Activated T-helper 2 cell treated with anti-CD3 and anti-CD28 coated beads, Interferon-gamma antibody, Interleukin-2, Interleukin-4, amounts not matched to agents 10 μg/mL and 5 μg/mL and 100 μg/mL, durations not matched to agents 14 hours and 24 hours and 36 hours (primary cell): ENCODE measurements at places on chromosomes 4 and X. TPM values are rescaled to one million over a fixed set of nuclear protein-coding genes. Genes with fewer than 3 reads are reported as not detected.

Gene PNPLA4
- total RNA-seq, result 6.0 and 7.4 TPM in 2 replicates

Gene IL9R
- 54.7 and 64.9 TPM in 2 replicates for total RNA-seq

Gene ASB5
- total RNA-seq, result not detected in 2 replicates

- no peak for DNase-seq
Observed at GRCh38 chr4:5955201-5955821, 62.4 kb upstream of the CRMP1 start.

DNA sequence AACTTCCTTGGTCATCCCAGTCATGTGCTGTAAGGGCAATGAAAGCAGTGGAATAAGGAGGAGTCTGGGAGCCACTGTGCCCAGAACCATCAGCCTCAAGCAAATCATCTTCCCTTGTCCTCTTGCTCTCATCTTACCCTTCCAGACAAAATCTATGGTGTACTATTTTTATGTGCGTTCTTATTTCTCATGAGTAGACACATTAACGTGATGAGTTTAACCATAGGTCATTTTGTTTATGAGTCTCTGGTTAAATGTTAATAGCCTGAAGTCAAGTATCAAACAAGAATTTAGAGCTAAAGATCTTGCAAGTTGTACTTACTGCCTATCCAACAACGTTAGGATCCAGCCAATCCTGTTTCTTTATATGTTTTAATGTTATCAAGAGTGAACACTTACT is 495.3 kb downstream of the SPRY1 start:
- DNase-seq, result no peak

Gene CENPVL2
- not detected in 2 replicates for total RNA-seq

- DNase-seq, result no peak
Observed at GRCh38 chr4:152990471-152991131, 54.5 kb downstream of the FHDC1 start.

- no peak for DNase-seq
Observed at GRCh38 chrX:44898411-44899221, 25.6 kb downstream of the KDM6A start.

Gene UGT2A3
- total RNA-seq, result not detected in 2 replicates

GRCh38 chrX:42384956-42385355 is 393.0 kb downstream of the PPP1R2C start:
- DNase-seq, result no peak

DNA sequence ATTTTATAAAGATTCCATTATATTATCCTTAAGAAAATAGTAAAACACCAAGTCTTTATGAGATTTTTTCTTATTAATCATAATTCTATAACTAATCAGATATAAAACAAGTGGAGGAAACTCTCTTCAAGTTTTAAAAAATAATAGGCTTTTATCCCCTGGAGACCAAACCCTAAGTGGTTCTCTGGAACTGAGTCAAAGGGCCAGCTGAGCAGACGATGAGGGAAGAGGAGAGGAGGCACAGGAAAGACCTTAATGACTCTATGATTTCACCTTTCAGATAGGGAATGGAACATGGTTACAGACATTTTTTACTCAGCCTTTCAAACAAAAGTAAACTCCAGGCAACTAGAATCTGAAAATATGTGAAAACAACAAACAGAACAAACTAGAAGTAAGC is 201.8 kb downstream of the SLC39A8 start:
- no peak for DNase-seq

Gene TRPC3
- 0.64 and 0.67 TPM in 2 replicates for total RNA-seq

Gene SCML1
- total RNA-seq, result 0.78 and 0.83 TPM in 2 replicates

Gene PGAM4
- total RNA-seq, result 0.48 and 0.66 TPM in 2 replicates

DNA sequence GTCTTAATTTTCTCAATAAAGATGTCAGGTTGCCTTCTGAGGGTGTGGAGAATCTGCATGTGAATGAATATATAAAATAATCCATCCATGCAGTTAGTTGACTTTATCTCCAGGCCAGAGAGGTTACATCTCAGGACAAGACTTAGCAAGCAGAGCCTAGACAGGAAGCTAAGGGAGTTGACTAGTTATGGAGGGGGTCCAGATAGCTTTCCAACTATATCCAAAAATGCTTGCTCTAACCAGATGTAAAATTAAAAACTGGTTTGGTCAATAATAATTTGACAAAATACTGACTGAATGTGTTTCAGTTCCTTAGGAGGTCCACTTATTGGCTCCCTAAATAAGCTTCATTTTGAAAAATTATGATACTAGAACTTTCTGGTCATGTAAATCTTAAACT is 101.4 kb downstream of the PAPSS1 start:
- no peak for DNase-seq

Gene MAGEA11
- total RNA-seq, result not detected in 2 replicates

Gene JADE3
- 3.0 and 3.8 TPM in 2 replicates for total RNA-seq

GRCh38 chr4:182404376-182404775 is 161.2 kb downstream of the TENM3 start:
- no peak for DNase-seq
